Activated T-helper 2 cell treated with anti-CD3 and anti-CD28 coated beads, Interferon-gamma antibody, Interleukin-2, Interleukin-4, amounts not matched to agents 10 μg/mL and 5 μg/mL and 100 μg/mL, durations not matched to agents 14 hours and 24 hours and 36 hours (primary cell): ENCODE measurements at places on chromosomes 12 and 14. TPM values are rescaled to one million over a fixed set of nuclear protein-coding genes. Genes with fewer than 3 reads are reported as not detected.

DNA sequence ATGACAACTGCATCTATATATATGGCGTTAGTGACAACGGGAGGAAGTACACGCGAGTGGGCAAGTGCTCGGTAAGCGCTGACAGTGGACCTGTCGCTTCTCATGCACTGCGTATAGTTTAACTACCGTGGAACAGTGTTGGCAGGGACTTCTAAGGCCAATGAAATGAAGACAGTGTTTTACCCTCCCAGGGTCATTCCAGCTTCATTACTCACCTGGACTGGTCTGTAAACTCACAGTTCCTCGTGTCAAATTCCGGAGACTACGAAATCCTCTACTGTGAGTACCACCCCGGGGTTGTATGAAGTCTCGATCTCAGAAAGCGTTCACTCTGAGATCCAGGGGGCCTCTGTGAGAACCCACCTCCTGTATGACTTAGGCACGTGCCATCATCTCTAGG, 129.2 kb upstream of the EVL start:
- no peaks in the 10 kb centered on the region for H3K27me3 ChIP-seq
- no peak for DNase-seq
- H3K4me3 ChIP-seq: no peak overlapping the region
- H3K4me1 ChIP-seq: no peaks in the 10 kb centered on the region

GRCh38 chr12:48631071-48631470, 51.0 kb downstream of the KANSL2 start:
- no peak for DNase-seq
- H3K27ac ChIP-seq: no peak overlapping the region
- peaks cover 9% of the 10 kb centered on the region for H3K27me3 ChIP-seq
- H3K36me3 ChIP-seq: no peaks in the 10 kb centered on the region
- no peaks in the 10 kb centered on the region for H3K4me1 ChIP-seq

DNA sequence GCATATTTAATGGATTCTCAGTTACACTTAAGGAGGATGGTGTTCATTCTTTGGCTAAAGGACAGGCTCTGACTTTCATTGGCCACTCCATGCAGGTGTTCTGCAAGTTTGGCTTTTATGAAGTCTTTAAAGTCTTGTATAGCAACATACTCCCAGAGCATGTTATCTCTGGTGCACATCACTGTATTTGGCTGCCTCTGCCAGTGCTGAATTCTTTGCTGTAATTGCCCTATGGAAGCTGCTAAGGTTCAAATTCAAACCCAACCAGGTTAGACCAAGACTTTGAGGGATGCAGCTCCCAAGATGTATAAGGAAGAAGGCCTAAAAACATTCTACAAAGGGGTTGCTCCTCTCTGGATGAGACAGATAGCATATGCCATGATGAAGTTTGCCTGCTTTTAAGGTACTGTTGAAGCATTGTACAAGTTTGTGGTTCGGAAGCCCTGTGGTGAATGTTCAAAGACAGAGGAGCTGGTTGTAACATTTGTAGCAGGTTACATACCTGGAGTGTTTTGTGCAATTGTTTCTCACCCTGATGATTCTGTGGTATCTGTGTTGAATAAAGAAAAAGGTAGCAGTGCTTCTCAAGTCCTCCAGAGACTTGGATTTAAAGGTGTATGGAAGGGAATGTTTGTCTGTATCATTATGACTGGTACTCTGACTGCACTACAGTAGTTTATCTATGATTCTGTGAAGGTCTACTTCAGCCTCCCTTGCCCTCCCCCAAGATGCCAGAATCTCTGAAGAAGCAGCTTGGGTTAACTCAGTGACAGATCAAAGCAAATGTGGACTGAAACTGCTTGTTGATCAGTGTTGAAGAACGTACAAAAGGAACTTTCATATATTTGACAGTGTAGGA, 19.4 kb downstream of the TMEM116 start:
- DNase-seq: peak; percentile 40
- H3K36me3 ChIP-seq: peaks cover 26% of the 10 kb centered on the region
- peak overlapping the region; percentile 79 for H3K4me3 ChIP-seq
- peaks cover 58% of the 10 kb centered on the region for H3K4me1 ChIP-seq
- H3K27ac ChIP-seq: peak overlapping the region; percentile 44

GRCh38 chr14:82755923-82756322, 1222.3 kb upstream of the SEL1L start:
- H3K27ac ChIP-seq: no peak overlapping the region
- H3K4me1 ChIP-seq: no peaks in the 10 kb centered on the region
- no peak overlapping the region for H3K4me3 ChIP-seq
- no peaks in the 10 kb centered on the region for H3K36me3 ChIP-seq
- H3K27me3 ChIP-seq: no peaks in the 10 kb centered on the region

DNA sequence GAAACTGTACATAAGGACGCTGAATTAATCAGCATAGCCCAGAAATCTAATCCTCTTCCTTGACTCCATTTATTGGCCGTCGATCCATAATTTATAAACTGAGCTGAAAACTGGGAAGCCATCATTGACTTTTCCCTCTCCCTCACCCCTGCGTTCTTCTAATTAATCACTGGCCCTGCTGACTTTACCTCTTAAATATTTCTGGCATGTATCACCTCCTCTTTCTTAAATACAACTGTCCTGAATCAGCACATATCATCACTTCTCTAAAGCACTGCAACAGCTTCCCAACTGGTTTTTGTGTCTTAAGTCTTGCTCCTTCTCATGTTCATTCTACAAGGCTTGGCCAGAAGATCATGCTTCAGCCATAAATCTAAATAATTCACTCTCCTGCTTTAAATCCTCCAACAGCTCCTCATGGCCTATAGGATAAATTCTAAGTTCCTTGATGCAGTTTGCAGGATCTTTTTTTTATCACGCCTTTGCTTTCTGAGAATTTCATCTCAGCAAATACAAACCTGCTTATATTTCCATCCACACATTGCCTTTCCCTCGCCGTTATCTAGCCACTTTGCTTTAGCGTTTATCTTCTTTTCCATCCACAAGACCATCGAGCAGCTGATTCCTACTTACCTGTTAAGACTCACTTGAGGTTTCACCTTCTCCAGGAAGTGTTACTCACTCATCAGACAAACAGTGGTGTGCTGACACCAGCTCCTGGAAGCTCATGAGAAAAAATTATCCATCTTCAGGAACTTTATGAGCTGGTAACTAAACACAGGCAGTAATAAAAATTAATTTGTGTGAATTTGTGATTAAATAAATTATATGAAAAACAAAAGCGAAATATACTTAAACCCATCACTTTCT, 295.6 kb upstream of the FLRT2 start:
- H3K4me1 ChIP-seq: no peaks in the 10 kb centered on the region
- no peaks in the 10 kb centered on the region for H3K36me3 ChIP-seq
- no peak for DNase-seq
- H3K27me3 ChIP-seq: no peaks in the 10 kb centered on the region
- H3K27ac ChIP-seq: no peak overlapping the region
- no peak overlapping the region for H3K4me3 ChIP-seq

DNA sequence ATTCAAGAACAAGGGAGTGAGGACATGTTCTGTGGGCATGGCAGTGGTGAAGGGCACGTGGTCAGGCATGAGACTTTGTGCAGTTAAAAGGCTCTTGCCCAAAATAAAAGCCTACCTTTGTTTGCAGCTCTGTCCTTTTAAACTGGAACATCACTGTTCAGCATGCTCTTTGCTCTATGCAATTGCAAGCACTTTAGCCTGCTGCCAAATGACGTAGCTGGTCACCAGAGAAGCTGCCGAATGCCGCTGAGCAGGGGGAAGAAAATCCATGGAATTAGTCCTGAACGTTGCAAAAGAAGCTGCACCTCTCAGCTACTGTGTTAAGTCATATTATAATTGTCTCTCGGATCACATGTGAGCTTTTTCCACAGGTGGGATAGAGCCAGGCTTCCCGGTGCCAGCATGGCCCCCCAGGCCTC, 176.3 kb upstream of the DIO2 start:
- no peak overlapping the region for H3K4me3 ChIP-seq
- no peaks in the 10 kb centered on the region for H3K27me3 ChIP-seq
- H3K27ac ChIP-seq: no peak overlapping the region

- H3K4me3 ChIP-seq: no peak overlapping the region
- H3K36me3 ChIP-seq: peaks cover 60% of the 10 kb centered on the region
- no peak overlapping the region for H3K27ac ChIP-seq
- peaks cover 32% of the 10 kb centered on the region for H3K4me1 ChIP-seq
- H3K27me3 ChIP-seq: no peaks in the 10 kb centered on the region
- no peak for DNase-seq
Measured at GRCh38 chr14:75059642-75060041, 4.2 kb downstream of the ACYP1 start.

DNA sequence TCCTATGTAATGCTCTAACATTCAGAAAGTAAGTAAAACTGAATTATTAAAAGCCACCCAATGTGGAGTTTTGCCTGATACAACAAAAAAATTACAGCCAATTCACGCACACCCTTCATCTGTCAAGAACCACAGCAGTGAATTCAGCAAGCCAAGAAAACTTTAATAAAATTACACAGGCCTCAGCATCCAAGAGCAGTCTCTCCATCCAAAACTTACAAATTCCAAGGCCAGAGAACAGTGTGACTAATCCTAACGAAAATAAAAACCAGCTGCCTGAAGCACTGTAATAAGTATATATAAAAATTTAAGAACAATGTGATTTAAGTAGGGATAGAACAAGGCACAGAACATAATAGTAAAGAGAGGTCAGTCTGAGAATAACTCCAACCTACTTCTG, 54.2 kb downstream of the SIX6 start:
- H3K4me3 ChIP-seq: no peak overlapping the region
- H3K36me3 ChIP-seq: no peaks in the 10 kb centered on the region
- no peaks in the 10 kb centered on the region for H3K4me1 ChIP-seq

The JKAMP gene
- 26.0 and 29.6 TPM in 2 replicates for total RNA-seq

The RERGL gene
- not detected in 2 replicates for total RNA-seq
